IPS DF 6.9 (cell line): ENCODE measurements at places on chromosomes 5 and 9.

DNA sequence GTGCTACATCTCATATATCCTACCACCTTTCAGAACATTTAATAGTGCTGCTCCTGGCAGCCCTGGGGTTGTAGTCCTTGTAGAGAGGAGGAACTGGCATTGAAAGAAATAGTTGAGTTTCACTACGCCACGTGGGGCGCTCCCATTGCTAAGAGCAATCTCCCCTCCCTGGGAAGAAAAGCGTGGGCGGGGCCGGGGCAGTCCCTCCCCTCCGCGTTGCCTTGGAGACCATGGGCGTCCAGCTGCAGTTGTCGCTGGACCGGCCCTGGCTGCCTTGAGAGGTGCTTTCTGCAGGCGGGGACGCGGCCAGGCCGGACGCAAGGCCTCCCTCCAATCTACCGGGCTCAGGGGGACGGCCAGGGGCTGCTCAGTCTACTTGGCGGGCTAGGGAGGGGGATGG, 368 bp upstream of the CCDC180 start:
- H3K4me1 ChIP-seq, result no peaks in the 10 kb centered on the region; the same call in 1 of the 2 replicates
- H3K27me3 ChIP-seq, result no peaks in the 10 kb centered on the region
- no peak overlapping the region for H3K27ac ChIP-seq
- H3K36me3 ChIP-seq, result no peaks in the 10 kb centered on the region
- H3K4me3 ChIP-seq, result no peak overlapping the region

- H3K27me3 ChIP-seq, result no peaks in the 10 kb centered on the region
- H3K4me1 ChIP-seq, result no peaks in the 10 kb centered on the region; the same call in 1 of the 2 replicates
- peaks cover 7% of the 10 kb centered on the region; the same call in 1 of the 2 replicates for H3K36me3 ChIP-seq
- H3K4me3 ChIP-seq, result no peak overlapping the region
- H3K27ac ChIP-seq, result no peak overlapping the region
These were observed 46.6 kb downstream of the SECISBP2 start for GRCh38 chr9:89364666-89365531.

- H3K4me1 ChIP-seq, result no peaks in the 10 kb centered on the region; the same call in 1 of the 2 replicates
- no peak for DNase-seq
- H3K36me3 ChIP-seq, result no peaks in the 10 kb centered on the region
- no peak overlapping the region for H3K27ac ChIP-seq
- H3K4me3 ChIP-seq, result no peak overlapping the region
- H3K27me3 ChIP-seq, result no peaks in the 10 kb centered on the region
These were observed 1085.6 kb upstream of the WWC1 start for GRCh38 chr5:167205881-167206280.

GRCh38 chr9:97768746-97769145, 71.6 kb upstream of the XPA start:
- H3K27me3 ChIP-seq, result no peaks in the 10 kb centered on the region
- DNase-seq, result no peak
- no peaks in the 10 kb centered on the region for H3K36me3 ChIP-seq
- no peak overlapping the region for H3K4me3 ChIP-seq
- H3K27ac ChIP-seq, result no peak overlapping the region

DNA sequence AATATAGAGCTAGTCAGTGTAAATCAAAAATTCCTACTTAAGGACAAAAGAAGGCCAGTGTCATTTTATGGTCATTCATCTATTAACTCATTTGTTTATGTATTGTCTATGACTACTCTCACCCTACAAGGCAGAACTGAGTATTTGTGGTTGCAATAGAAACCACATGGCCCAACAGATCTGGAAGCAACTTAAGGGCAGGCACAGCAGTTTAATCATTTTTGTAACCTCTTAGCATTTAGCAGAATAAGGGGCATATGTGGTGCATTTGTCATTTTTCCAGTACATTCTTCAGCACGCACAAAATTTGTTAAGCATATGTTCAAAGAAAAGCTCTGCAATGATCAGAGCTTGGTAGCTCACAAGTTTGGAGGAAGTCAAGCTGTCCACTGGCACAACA, 1.1 kb downstream of the FKBP15 start:
- H3K36me3 ChIP-seq, result no peaks in the 10 kb centered on the region
- H3K27me3 ChIP-seq, result no peaks in the 10 kb centered on the region
- peaks cover 2% of the 10 kb centered on the region; the same call in 1 of the 2 replicates for H3K4me1 ChIP-seq
- no peak overlapping the region for H3K4me3 ChIP-seq
- no peak for DNase-seq

- no peak for DNase-seq
- H3K27ac ChIP-seq, result no peak overlapping the region
- peaks cover 11% of the 10 kb centered on the region; the same call in 1 of the 2 replicates for H3K27me3 ChIP-seq
These were observed 4.6 kb downstream of the MYO10 start for GRCh38 chr5:16931334-16932110.

- H3K27ac ChIP-seq, result no peak overlapping the region
- no peaks in the 10 kb centered on the region for H3K27me3 ChIP-seq
- no peak overlapping the region for H3K4me3 ChIP-seq
These were observed 67.0 kb downstream of the LPAR1 start for GRCh38 chr9:110971234-110971633.

- no peaks in the 10 kb centered on the region for H3K36me3 ChIP-seq
- DNase-seq, result no peak
- H3K27ac ChIP-seq, result no peak overlapping the region
- H3K27me3 ChIP-seq, result no peaks in the 10 kb centered on the region
- no peak overlapping the region for H3K4me3 ChIP-seq
These were observed 5.1 kb downstream of the SEMA5A start for GRCh38 chr5:9540791-9541190.

- no peaks in the 10 kb centered on the region; the same call in 1 of the 2 replicates for H3K36me3 ChIP-seq
- no peak for DNase-seq
- no peaks in the 10 kb centered on the region for H3K4me1 ChIP-seq
- H3K27ac ChIP-seq, result no peak overlapping the region
- H3K27me3 ChIP-seq, result no peaks in the 10 kb centered on the region
These were observed 46.2 kb downstream of the RNF145 start for GRCh38 chr5:159163027-159163700.

DNA sequence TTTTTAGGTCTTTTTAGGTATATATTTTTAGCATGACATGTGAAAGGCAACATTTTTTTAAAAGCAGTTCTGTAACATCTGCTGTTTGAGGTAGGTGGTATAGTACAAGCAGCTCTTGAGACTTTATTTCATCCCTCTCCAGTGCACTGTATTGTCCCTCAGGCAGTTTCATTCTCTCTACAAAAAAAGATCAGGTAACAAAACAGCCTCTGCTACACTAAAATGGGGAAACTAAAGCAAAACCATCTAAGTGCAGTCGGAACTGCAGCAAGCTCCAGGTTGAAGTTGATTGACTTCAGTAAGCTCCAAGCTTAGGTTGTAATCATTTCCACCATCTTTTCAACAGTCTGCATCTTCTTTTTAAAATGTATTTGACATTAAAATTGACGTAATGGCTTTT, 195.6 kb downstream of the DEPDC1B start:
- H3K4me3 ChIP-seq, result no peak overlapping the region
- H3K27me3 ChIP-seq, result no peaks in the 10 kb centered on the region
- H3K27ac ChIP-seq, result no peak overlapping the region
- no peak for DNase-seq
- no peaks in the 10 kb centered on the region for H3K4me1 ChIP-seq

DNA sequence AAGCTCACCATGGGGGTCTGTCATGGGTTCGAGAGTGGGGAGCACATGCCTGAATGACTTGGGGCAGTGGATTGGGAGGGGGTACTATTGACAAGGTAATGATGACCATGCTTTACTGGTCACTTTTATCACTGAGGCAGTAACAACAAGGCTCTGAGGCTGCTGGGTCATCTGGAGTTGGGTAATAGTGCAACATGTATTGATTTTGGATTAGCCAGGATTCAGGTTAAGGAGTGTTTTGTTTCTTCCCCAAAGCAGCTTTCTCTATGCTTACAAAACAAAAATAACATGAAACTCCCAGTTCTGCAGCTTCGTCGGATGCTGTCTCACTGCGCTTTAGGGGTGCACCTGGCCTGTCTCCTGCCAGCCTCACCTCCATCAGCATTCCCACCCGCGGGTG, 155.3 kb downstream of the GADD45G start:
- DNase-seq, result no peak
- H3K27ac ChIP-seq, result no peak overlapping the region
- H3K27me3 ChIP-seq, result no peaks in the 10 kb centered on the region
- H3K4me1 ChIP-seq, result no peaks in the 10 kb centered on the region

GRCh38 chr9:90640361-90640760, 2.3 kb downstream of the DIRAS2 start:
- H3K27me3 ChIP-seq, result no peaks in the 10 kb centered on the region
- H3K27ac ChIP-seq, result no peak overlapping the region
- H3K4me3 ChIP-seq, result no peak overlapping the region
- DNase-seq, result no peak

DNA sequence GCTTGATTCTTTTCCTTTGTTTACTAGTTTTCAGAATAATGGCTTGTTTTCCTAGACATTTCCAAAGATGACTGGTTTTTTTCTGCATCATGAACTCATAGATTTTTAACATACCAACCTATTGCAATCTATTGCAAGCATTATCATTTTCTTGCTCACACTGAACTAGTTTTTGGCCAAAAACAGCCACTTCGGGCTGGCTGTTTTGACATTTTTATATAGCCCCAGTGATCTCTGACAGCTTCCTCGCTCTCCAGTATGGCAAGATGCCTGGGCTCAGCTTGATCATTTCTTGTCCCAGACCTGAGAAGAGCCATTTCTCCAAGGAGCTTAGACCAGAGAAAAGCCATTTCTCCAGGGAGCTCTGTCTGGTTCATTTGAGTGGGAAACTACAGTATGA, 94.3 kb upstream of the MAMDC2 start:
- H3K36me3 ChIP-seq, result no peaks in the 10 kb centered on the region
- H3K27me3 ChIP-seq, result no peaks in the 10 kb centered on the region
- no peaks in the 10 kb centered on the region for H3K4me1 ChIP-seq
- no peak overlapping the region for H3K27ac ChIP-seq
- H3K4me3 ChIP-seq, result no peak overlapping the region
- DNase-seq, result no peak

- H3K36me3 ChIP-seq, result no peaks in the 10 kb centered on the region
- no peak overlapping the region for H3K4me3 ChIP-seq
- no peaks in the 10 kb centered on the region for H3K4me1 ChIP-seq
- no peak overlapping the region for H3K27ac ChIP-seq
- H3K27me3 ChIP-seq, result no peaks in the 10 kb centered on the region
These were observed 151.4 kb downstream of the TLE1 start for GRCh38 chr9:81537964-81538363.

GRCh38 chr9:110087605-110088004, 120.4 kb downstream of the C9orf152 start:
- DNase-seq, result no peak
- no peak overlapping the region for H3K27ac ChIP-seq
- no peaks in the 10 kb centered on the region for H3K36me3 ChIP-seq
- peaks cover 3% of the 10 kb centered on the region; the same call in 1 of the 2 replicates for H3K4me1 ChIP-seq

- no peak overlapping the region for H3K4me3 ChIP-seq
- H3K36me3 ChIP-seq, result no peaks in the 10 kb centered on the region
- no peaks in the 10 kb centered on the region for H3K4me1 ChIP-seq
- H3K27me3 ChIP-seq, result no peaks in the 10 kb centered on the region
These were observed 101.2 kb downstream of the RAPGEF6 start for GRCh38 chr5:131533836-131534235.

- H3K27ac ChIP-seq, result no peak overlapping the region
- H3K4me1 ChIP-seq, result peaks cover 22% of the 10 kb centered on the region
- DNase-seq, result no peak
- peaks cover 18% of the 10 kb centered on the region for H3K36me3 ChIP-seq
These were observed 22.0 kb downstream of the PCDH1 start for GRCh38 chr5:141856037-141856790.

DNA sequence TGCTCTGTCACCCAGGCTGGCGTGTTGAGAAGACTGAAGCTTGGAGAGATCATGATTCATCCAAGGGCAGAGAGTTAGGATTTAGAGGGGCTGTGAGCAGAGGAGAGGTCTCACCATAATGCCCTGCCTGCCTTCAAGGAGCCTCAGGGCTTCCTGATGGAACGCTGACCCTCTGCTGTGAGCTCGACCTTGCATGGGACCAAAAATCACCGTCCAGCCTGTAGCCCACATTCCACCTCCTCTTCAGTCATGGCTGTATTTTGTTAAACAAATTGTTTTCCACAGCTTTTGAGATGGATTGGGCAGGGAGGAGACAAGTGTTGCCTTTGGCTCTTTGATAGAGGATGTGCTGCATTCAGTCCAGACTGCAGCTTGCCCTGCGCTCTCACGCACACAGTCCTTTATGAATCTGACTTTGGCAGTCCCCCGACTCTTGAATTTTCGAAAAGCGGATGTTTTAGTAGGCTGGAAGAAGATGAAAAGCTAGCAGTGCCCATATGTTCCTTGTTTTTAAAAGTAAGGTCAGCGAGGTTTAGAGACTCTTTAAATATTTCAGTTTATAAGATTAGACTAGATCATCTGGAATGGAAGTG, 79.5 kb downstream of the MVB12B start:
- peaks cover 3% of the 10 kb centered on the region for H3K4me1 ChIP-seq
- no peak for DNase-seq
- no peak overlapping the region for H3K27ac ChIP-seq

DNA sequence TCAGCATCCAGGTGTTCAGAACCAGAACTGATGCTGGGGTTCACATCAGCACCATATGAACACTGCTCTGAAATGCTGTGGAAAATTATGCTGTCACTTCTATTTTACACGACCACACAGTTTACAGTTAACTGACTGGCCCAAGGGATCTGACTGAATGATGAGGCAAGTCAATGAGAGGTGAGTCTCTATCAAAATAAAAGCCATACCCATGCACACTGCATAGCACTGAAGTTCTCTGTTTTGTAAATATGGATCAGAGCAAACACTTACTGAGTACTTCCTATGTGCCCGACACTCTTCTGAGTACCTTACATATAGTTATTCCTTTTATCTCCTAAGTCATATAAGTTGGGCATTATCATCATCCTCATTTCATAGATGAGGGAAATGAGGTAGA, 122.8 kb downstream of the TARS1 start:
- DNase-seq, result no peak
- H3K4me3 ChIP-seq, result no peak overlapping the region
- H3K27me3 ChIP-seq, result no peaks in the 10 kb centered on the region
- peaks cover 1% of the 10 kb centered on the region; the same call in 1 of the 2 replicates for H3K4me1 ChIP-seq
- no peak overlapping the region for H3K27ac ChIP-seq
- no peaks in the 10 kb centered on the region for H3K36me3 ChIP-seq

DNA sequence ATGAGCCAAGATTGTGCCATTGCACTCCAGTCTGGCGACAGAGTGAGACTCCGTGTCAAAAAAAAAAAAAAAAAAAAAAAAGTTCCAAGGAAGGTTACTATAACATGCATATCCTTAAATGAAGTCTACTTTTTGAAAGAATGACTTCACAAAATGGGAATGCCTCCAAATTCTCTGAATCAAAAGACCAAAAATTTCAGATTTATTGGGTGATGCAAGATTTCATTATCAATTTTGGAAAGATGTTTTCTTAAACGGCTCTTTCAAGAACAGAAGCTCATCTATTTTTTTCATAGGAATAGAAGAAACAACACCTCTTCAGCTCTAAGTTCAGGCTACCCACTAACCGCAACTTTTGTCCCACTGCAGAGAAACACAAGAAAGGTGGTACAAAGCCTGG, 69.9 kb downstream of the AUH start:
- DNase-seq, result no peak
- H3K27ac ChIP-seq, result no peak overlapping the region
- H3K27me3 ChIP-seq, result no peaks in the 10 kb centered on the region
- no peaks in the 10 kb centered on the region; the same call in 1 of the 2 replicates for H3K36me3 ChIP-seq

GRCh38 chr5:179342577-179342976, 2.7 kb downstream of the ADAMTS2 start:
- peaks cover 21% of the 10 kb centered on the region for H3K27me3 ChIP-seq
- H3K36me3 ChIP-seq, result no peaks in the 10 kb centered on the region
- H3K27ac ChIP-seq, result no peak overlapping the region
